ENCODE measurements at places on chromosomes 5 and 9. TPM values are rescaled to one million over a fixed set of nuclear protein-coding genes. Genes with fewer than 3 reads are reported as not detected.

The GRIN3A gene
- polyA plus RNA-seq, result 1.1 TPM

The PPP3R2 gene
- polyA plus RNA-seq, result not detected

The C8G gene
- 1.2 TPM for polyA plus RNA-seq

The SPEF2 gene
- 76.1 TPM for polyA plus RNA-seq

The NTNG2 gene
- 0.74 TPM for polyA plus RNA-seq

The LEAP2 gene
- polyA plus RNA-seq, result 4.0 TPM

The MTX3 gene
- polyA plus RNA-seq, result 32.7 TPM

The OR1J2 gene
- not detected for polyA plus RNA-seq

The SPATA31E1 gene
- not detected for polyA plus RNA-seq

The EIF4EBP3 gene
- polyA plus RNA-seq, result 15.0 TPM
